Left ventricle myocardium superior (tissue), 1 donor: ENCODE measurements at places on chromosomes 6 and 20. TPM values are rescaled to one million over a fixed set of nuclear protein-coding genes. Genes with fewer than 3 reads are reported as not detected.

DNA sequence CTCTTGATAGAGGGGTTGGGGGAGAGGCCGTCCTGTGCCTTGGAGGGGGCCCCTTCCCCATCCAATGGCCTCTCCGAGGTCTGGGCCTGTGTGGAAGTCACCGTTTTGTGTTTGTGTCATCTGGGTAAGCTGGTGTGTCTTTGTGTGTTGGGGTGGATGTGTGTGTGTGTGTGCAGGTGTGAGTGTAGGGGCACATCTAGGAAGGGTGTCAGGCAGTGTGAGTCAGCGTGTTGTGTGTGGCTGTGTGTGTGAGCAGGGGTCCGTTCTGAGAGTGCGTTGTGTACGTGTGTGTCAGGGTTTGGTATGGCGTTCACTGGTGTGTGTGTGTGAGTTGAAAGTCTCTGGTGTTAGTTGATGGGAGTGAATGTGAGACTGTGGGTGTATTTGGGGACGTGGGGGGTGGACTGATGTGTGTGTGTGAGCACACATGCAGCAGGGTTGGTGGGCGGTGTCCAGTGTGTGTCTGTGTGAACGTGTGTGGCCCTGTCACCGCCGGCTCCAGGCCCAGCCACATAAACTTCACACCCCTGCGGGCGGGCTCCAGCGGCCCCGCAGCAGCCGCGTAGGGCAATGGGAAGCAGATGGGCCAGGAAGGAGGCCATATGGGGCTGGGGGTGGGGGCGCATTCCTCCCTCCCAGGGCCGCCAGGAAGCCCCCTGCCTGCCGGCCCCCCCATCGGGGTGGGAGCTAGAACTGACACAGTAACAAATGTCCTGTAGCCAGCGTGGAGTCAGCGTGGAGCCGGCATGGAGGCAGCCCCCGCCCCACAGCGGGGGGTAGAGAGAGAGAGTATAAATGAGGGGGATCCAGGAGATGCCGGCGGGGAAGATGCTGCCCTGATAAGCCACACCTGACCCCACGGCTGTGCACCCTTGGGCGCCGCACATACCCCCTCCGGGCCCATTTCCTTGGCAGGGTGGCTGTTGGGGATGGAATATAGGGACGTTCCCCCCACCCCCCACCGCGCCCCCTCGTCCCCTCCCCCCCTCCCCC, 32.1 kb downstream of the SNAI1 start:
- DNase-seq: no peak

DNA sequence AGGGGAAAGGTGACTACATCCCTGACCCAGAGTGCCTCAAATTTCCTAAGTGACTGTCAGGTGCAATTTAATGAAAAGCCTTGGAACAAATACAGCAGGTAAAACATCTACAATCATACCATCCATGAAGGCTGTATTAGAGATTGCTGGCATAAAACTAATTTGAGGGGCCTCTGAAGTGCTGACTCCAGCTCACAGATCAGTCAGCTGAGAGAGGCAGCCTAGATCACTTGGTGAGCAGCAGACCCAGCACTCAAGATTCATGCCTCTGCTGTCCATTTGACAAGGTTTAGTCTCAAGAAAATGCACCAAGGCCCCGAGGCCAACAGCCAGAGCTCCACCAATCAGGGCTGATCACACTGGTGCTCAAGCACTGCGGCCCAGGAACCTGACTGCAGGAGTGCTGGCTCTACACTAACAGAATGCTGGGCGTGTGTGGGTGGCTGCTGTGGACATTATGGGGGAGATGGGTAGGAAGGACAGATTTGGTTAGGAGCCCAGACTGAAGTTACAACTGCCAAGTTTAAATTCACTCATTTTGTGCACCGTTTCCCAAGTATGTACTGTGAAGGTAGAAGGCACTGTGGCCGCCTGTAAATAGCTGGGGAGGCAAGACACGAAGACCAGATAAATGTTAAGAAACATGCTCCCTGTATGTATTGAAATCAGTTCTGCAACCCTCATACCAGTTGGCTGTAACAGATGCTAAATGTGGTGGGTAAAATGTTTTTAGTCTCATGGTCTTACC, 28.2 kb downstream of the SNX5 start:
- DNase-seq: no peak

ABRACL gene
- total RNA-seq: 7.1 TPM

DNA sequence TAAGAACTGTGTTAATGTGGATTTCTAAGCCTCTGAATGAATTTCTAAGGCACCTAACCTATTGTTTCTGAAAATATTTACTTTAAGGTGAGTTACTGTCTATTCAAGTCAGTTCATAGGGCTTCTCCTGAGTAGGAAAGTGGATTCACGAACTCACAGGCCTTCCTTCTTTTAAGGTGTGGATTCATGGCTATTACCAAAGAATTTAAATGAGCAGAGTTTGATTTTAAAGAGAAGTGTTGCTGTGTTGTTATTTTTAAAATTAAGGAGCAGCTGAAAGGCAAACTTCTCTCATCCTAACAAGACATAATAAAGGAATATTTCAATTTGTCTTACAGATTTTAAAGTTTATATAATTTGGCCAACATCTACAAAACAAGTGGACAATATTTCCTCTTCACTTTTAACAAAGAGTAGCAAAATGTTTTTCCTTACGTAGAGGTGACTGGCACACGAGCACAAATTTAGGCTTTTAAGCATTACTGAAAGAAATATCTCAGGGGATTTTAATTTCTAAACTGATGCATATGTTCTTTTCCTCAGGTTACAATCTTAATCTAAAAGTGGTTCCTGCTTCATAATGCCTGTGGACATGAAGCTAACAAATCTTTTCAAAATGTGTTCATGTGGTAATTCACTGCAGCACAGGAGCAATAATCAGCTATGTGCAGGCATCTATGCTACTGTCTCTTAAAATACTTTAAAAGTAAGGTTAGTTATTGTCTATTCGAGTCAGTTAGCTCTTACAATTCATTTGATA, 602 bp upstream of the TSPYL4 start:
- DNase-seq: no peak

GRCh38 chr6:126773112-126773805, 345.2 kb upstream of the RSPO3 start:
- no peak for DNase-seq

SLC22A23 gene
- total RNA-seq: 7.1 TPM

GRCh38 chr20:14815340-14815739, 477.9 kb upstream of the FLRT3 start:
- no peak for DNase-seq

GRCh38 chr6:52352239-52353018, 9.5 kb upstream of the PAQR8 start:
- DNase-seq: no peak

MYO6 gene
- 5.5 TPM for total RNA-seq

MYMX gene
- total RNA-seq: 0.67 TPM

ABT1 gene
- 9.0 TPM for total RNA-seq

DNA sequence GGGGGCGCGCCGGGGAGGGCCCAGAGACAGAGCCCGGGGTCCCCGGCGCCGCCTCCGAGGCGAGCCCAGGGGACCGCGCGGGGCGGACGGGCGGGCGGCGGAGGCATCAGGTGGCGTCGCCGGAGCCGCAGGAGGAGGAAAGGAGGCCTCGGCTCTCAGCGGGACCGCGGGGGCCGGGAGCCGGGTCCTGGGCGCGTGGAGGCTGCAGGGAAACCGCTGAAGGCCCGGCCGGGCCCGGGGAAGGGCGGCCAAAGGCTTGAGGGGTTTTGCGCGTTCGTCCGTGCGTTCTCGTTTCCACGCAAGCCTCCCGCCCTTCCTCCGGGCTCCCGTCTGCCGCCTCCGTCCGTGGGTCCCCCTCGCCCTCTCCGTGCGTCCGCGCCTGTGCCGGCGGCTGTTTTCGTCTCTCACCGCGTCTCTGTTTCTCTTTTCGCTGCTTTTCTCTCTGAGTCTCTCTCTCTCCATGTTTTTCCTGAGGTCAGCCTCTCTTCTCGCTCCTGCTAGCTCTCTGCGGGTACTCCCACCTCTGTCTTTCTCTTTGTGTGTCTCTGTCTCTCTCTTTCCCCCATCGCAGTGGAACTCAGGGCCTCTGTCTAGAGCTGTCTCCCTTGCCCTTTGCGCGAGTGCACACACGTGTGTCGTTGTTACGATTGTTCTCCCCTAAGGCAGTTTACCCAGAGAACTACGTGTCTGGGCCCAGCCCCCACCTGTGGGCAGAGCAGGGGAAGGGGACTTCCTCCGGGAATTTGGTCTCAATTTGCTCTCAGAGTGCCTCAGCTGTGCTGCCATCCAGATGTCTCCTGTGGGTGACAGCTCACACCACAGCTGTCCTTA, 2.1 kb downstream of the IRF4 start:
- no peak for DNase-seq

HUS1B gene
- not detected for total RNA-seq

BPIFB1 gene
- not detected for total RNA-seq

DNA sequence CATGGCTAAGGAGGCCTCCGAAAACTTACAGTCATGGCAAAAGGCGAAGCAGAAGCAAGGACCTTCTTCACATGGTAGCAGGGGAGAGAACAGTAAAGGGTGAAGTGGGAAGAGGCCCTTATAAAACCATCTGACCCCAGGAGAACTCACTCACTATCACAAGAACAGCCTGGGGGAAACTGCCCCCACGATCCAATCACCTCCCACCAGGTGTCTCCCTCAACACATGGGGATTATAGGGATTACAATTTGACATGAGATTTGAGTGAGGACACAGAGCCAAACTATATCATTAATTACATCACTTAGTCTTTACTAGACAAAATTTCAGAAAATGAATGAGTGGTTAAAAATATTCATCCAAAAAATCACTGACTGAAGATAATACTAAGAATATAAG, 453.6 kb downstream of the COL12A1 start:
- DNase-seq: no peak

TUBB2B gene
- 1.0 TPM for total RNA-seq

CLIC5 gene
- 272 TPM for total RNA-seq

FAM83D gene
- total RNA-seq: 0.20 TPM

GRCh38 chr6:27986928-27987725, 30.1 kb downstream of the OR2B6 start:
- DNase-seq: no peak

DNA sequence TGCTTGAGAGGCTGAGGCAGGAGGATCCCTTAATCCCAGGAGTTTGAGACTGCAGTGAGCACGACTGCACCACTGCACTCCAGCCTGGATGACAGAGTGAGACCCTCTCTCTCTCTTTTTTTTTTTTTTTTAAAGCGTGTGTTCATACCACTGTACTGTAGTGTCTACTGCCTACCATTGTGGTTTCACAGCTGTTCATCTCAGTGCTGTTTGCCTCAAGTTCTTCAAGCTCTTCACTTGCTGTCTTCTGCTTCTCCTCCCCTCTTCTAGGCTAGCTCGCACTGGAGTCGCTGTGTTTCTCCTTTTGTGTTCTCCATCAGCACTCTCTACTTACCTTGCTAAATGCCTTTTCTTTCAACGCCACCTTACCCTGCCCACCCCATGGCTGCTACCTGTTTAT, 7.4 kb downstream of the FOXO3 start:
- no peak for DNase-seq

KIF16B gene
- 17.8 TPM for total RNA-seq

DNA sequence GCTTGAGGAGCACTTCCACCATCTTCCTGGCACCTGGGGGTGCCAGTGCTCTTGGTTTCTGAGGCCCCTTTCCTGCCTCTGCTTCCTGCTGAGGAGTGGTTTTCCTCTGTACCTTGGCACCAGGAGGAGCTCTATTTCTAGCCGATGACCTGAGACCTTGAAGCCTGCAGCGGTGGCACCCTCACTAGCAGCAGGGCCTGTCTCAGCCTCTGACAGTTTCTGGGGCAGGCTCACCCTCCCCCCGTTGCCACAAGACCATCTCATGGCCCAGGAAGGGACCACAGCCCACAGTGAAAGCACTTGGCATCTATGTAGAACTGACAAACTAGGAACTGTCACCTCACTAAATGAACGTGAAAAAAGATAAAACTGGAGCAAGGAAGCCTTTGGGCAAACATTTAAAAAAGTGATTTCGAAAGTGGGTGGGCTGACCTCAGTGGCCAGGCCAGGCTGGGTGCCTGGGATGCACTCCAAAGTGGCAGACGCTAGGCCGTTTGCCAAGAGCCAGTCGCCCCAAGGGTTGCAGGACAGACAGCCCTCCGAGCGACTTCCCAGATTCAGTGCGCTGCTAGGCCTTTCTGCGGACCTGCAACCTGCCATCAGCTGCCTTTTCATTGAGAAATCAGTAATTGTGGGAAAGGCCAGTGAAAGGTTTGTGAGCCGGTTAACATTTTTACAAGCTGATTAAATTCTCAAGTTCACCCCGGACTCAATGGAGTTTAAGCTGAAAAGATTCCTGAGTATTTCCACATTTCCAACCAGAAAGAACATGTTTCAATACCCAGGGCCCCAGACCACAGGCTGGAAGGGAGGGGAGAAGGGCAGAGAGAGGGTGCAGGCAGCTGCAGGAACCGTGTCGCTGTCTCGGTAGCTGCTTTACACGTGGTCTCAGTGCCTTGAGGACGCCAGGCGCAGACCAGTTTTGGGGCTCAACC, 303.7 kb downstream of the ESR1 start:
- DNase-seq: peak; percentile 78

BMP5 gene
- total RNA-seq: 2.8 TPM

- DNase-seq: no peak
Measured at GRCh38 chr20:39021748-39022147, 59.6 kb downstream of the DHX35 start.

PCK1 gene
- 0.62 TPM for total RNA-seq

SLC17A2 gene
- total RNA-seq: not detected

DNA sequence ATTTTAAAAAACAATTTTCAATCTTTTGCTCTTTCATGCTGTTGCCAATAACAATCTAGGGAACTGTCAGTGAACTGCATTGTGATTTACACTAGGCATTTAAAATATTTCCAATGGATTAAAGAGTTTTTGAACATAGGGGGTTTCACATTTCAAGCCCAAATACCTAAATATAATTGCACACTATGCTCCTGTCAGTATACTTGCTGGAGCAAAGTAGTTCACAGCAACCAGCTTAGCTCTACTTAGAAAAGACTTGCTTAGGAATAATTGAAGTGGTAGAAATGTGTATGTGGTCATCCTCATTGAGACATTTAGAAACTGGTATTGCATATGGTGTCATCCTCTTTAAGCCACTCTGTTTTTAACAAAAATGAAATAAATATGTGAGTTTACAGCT, 41.7 kb upstream of the REV3L start:
- DNase-seq: no peak

- no peak for DNase-seq
Measured at GRCh38 chr6:156348424-156348823, 428.8 kb upstream of the ARID1B start.
